ENCODE measurements at places on chromosomes 12 and 14. TPM values are rescaled to one million over a fixed set of nuclear protein-coding genes. Genes with fewer than 3 reads are reported as not detected.

GRCh38 chr14:29709490-29709889 is 218.2 kb downstream of the PRKD1 start:
- no peak overlapping the region for H3K27ac ChIP-seq
- H3K4me1 ChIP-seq, result no peaks in the 10 kb centered on the region
- DNase-seq, result no peak
- H3K27me3 ChIP-seq, result no peaks in the 10 kb centered on the region

The CLSTN3 gene
- polyA plus RNA-seq, result 25.6 TPM

The TTC9 gene
- 4.6 TPM for polyA plus RNA-seq

- H3K27ac ChIP-seq, result no peak overlapping the region
- no peaks in the 10 kb centered on the region for H3K27me3 ChIP-seq
- no peak overlapping the region for H3K4me3 ChIP-seq
These were observed 11.6 kb downstream of the CIPC start for GRCh38 chr14:77109656-77110055.

DNA sequence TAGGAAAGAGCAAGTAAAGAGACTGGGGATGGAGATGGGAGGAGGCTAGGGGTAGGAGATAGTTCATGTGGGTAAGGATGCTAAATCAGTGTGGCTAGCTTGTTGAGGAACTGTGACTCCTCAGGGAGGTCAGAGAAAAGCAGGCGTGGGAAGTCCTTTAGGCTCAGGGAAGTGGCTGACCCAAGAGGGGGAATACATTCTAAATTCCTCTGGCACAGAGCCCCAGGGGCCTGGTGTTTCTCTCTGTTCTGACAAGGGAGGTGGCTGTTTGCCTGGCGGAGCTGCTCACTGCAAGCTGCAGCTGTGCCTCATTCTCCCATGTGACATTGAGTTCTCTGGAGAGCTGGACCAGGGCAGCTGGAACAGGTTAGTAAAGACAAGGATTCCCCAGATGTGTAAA is 152.2 kb upstream of the SLC38A2 start:
- H3K4me3 ChIP-seq, result no peak overlapping the region
- H3K4me1 ChIP-seq, result peaks cover 32% of the 10 kb centered on the region
- no peaks in the 10 kb centered on the region for H3K36me3 ChIP-seq
- peak overlapping the region; percentile 74 for H3K27ac ChIP-seq

GRCh38 chr14:35254736-35255135 is 37.4 kb upstream of the PSMA6 start:
- H3K36me3 ChIP-seq, result no peaks in the 10 kb centered on the region
- DNase-seq, result no peak
- no peak overlapping the region for H3K4me3 ChIP-seq
- H3K4me1 ChIP-seq, result no peaks in the 10 kb centered on the region
- no peaks in the 10 kb centered on the region for H3K27me3 ChIP-seq
- no peak overlapping the region for H3K27ac ChIP-seq

- H3K27me3 ChIP-seq, result no peaks in the 10 kb centered on the region
- no peak overlapping the region for H3K4me3 ChIP-seq
- DNase-seq, result no peak
- no peaks in the 10 kb centered on the region for H3K36me3 ChIP-seq
- H3K27ac ChIP-seq, result no peak overlapping the region
These were observed 126.9 kb upstream of the KRAS start for GRCh38 chr12:25377469-25378177.

GRCh38 chr12:109844983-109845823 is 12.0 kb upstream of the TRPV4 start:
- DNase-seq, result peak; percentile 82
- no peak overlapping the region for H3K27ac ChIP-seq
- no peak overlapping the region for H3K4me3 ChIP-seq
- peaks cover 9% of the 10 kb centered on the region for H3K4me1 ChIP-seq

DNA sequence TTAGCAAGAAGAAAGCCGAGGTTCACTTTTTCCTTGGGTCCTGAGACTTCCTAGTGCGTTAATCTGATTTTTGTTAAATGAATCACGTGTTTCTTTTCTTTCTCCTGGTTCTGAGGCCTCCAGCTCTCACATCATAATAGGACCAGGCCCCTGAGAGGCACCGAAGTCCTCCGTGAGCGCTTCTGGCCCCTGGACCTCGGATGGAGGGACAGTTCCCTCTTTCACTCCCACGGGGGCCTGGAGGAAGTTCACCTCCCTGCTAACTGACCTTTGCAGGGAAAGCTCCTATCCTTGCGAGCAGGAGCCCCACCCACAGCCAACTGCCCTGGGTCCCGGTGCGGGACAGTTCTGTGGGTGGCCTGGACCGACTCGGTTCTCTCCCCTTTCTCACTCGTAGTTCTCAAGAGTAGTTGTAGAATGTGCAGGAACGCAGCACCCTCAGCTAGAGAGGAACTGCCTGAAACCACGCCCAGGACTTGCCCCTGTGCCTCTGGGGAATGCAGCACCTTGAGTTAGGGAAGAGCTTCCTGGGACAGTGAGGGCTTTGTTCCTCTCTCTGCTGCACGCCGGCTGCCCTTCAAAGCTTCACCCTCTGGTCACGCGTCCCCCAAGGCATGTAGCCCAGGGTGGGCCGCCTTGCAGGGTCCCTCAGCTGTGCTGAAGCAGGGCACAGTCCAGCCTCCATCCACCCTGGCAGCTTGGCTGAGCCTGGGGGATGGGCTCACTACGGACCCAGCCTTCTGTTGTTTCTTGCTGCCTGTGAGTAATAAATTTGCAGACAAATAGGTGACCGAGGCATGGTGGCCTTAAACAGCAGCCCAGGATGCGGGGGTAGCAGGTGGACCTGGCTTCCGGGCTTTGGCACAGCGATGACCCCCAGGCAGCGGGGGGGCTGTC is 264.6 kb downstream of the ADGRD1 start:
- peaks cover 27% of the 10 kb centered on the region for H3K27me3 ChIP-seq
- no peaks in the 10 kb centered on the region for H3K36me3 ChIP-seq
- DNase-seq, result no peak
- peaks cover 4% of the 10 kb centered on the region for H3K4me1 ChIP-seq

The OR6C2 gene
- not detected for polyA plus RNA-seq

GRCh38 chr14:38828183-38828827 is 274.7 kb downstream of the SEC23A start:
- no peak overlapping the region for H3K4me3 ChIP-seq
- no peak overlapping the region for H3K27ac ChIP-seq
- no peak for DNase-seq

The CCDC197 gene
- 0.27 TPM for polyA plus RNA-seq

DNA sequence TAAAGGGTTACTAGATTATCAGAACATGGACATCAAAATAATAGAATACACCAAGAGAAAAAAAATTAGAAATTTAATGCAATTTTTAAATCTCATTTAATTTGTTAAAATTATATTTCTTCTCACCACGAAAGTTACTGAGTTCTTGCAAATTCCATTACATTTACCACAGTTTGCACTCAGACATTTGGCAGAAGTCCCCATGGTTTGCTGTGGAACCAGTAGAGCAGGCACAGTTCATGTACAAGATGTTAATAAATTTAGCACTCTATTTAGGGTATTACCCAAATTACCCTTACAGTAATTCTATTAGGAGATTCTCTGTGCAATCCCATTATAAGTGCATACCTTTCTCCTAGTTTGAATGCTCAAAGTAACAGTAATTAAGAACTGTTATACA is 9.7 kb downstream of the SCN8A start:
- H3K27ac ChIP-seq, result no peak overlapping the region
- no peaks in the 10 kb centered on the region for H3K36me3 ChIP-seq
- DNase-seq, result no peak
- peaks cover 2% of the 10 kb centered on the region for H3K27me3 ChIP-seq

DNA sequence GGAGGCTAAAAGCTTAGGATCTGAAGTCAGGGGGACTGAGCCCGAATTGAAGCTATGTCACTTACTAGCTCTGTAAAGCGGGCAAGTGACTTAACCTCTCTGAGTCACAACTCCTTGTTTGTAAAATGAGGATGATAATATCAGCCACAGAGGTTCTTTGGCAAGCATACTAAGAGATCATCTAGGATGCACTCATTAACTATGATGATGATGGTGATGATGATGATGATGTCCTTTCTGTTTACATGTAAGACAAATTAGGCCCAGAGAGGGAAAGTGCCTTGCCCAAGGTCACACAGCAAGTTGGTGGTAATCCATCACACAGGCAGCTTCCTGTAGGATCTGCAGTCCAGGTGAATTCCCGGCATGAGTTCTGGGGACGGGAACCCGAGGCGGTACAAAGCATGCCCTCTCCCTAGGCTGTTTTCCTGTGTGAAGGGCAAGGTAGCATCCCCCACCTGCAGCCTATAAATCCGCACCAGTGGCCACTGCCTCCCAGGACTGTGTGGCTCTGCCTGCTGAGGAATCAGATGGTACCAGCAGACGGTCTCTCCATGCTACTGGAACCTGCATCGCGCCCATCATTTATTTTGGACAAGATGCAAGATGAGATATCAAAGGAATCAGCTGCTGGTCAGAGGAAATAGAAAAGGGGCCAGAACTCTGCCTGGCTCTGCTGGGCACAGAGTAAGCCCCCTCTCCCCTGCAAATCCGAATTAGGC is 55.2 kb downstream of the MAP1LC3B2 start:
- no peaks in the 10 kb centered on the region for H3K36me3 ChIP-seq
- no peak overlapping the region for H3K4me3 ChIP-seq
- H3K4me1 ChIP-seq, result peaks cover 5% of the 10 kb centered on the region
- H3K27ac ChIP-seq, result no peak overlapping the region
- DNase-seq, result no peak

The SLC2A13 gene
- 2.6 TPM for polyA plus RNA-seq

The DIO2 gene
- 3.3 TPM for polyA plus RNA-seq

GRCh38 chr14:100611811-100612480 is 24.7 kb upstream of the BEGAIN start:
- H3K4me1 ChIP-seq, result no peaks in the 10 kb centered on the region
- no peak overlapping the region for H3K27ac ChIP-seq
- DNase-seq, result no peak

DNA sequence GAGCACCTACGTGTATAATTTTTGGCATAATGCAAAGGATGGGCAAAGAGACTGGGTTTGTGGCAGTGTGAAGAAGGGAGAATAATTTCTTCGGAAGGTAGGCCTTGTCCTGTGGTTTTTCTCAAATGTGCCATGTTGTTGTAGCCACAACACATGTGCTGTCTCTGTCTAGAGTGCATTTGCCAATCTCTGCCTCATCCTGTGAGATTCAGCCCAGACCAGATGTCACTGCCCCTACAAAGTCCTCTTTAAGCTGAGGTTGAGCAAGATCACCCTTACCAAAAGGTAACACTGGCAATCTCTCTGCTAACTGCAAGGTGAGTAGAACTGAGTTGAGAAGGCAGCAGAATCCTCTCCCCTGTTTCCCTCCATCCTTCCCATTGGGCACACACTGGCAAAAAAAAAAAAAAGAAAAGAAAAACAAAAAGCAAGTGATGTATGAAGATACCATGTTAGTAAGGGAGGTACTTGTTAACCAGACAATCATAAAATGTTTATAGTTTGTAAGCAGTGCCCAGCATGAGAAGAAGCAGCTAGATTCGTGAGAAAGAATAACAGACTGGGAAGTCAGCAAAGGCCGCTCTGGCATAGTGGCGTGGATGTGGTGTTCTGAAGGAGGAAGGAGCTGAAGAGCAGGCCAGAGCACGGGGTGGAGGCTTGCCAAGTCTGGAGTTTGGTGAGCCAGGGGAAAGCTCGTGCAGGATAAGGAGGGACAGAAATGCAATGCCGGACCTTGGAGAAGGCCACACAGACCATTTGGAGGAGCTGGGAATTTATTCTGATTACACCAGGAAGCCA is 18.9 kb downstream of the DYRK2 start:
- H3K4me1 ChIP-seq, result peaks cover 2% of the 10 kb centered on the region
- no peaks in the 10 kb centered on the region for H3K27me3 ChIP-seq
- peak; percentile 37 for DNase-seq
- no peaks in the 10 kb centered on the region for H3K36me3 ChIP-seq

The NRXN3 gene
- polyA plus RNA-seq, result 1.3 TPM

The RNF212B gene
- polyA plus RNA-seq, result not detected

- no peak for DNase-seq
- peaks cover 3% of the 10 kb centered on the region for H3K27me3 ChIP-seq
- peaks cover 14% of the 10 kb centered on the region for H3K4me1 ChIP-seq
- no peak overlapping the region for H3K4me3 ChIP-seq
- no peak overlapping the region for H3K27ac ChIP-seq
- H3K36me3 ChIP-seq, result no peaks in the 10 kb centered on the region
These were observed 139.0 kb downstream of the BCL11B start for GRCh38 chr14:99132821-99133635.

The LRTM2 gene
- 0.09 TPM for polyA plus RNA-seq

- H3K4me3 ChIP-seq, result no peak overlapping the region
- H3K4me1 ChIP-seq, result peaks cover 38% of the 10 kb centered on the region
- no peaks in the 10 kb centered on the region for H3K27me3 ChIP-seq
- peaks cover 6% of the 10 kb centered on the region for H3K36me3 ChIP-seq
- no peak overlapping the region for H3K27ac ChIP-seq
These were observed 69.6 kb downstream of the ITPK1 start for GRCh38 chr14:93045965-93046704.

DNA sequence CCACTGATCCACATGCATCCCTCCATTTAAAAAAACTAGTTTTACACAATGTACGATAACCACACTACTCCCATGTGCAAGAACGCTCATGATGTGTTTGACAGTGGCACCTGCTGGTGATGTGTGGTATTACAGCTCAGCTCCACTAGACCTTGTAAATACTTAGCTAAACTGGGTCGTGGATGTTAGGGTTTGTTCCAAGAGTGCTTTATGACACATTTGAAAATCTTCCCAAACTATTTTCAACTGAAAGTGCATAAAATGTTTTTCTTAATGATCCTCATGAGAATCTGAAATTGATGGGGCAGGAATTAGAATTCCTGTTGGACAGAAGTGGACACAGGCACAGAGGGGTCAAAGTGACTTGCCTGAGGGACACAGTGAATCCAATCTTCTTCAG is 99.2 kb downstream of the SCARB1 start:
- peak; percentile 76 for DNase-seq
- H3K4me1 ChIP-seq, result peaks cover 65% of the 10 kb centered on the region
- H3K36me3 ChIP-seq, result no peaks in the 10 kb centered on the region
- no peaks in the 10 kb centered on the region for H3K27me3 ChIP-seq
- H3K4me3 ChIP-seq, result no peak overlapping the region
- peak overlapping the region; percentile 74 for H3K27ac ChIP-seq

GRCh38 chr12:76341436-76342030 is 6.7 kb downstream of the BBS10 start:
- H3K27ac ChIP-seq, result no peak overlapping the region
- no peak overlapping the region for H3K4me3 ChIP-seq
- no peaks in the 10 kb centered on the region for H3K4me1 ChIP-seq
- no peaks in the 10 kb centered on the region for H3K36me3 ChIP-seq
- no peaks in the 10 kb centered on the region for H3K27me3 ChIP-seq

The RBMS2 gene
- 19.3 TPM for polyA plus RNA-seq

DNA sequence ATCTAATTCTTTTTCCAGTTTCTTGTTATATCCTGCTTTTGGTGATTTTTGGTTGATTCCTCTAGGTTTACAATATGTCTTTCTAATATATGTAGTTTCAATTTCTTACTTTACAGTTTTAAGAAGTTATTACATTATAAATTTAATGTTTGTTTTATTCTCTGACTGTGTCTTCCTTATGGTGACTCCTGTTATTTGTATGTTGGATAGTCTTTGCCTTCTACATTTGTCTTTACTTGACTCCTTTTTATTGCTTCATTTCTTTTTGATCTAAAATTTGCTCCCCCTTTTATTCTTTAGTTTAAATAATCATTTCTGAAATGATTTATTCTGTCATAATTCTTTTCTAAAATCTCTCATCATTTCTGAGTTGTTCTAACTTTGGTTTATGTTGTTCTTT is 125.8 kb downstream of the CCDC91 start:
- no peak overlapping the region for H3K4me3 ChIP-seq
- H3K27ac ChIP-seq, result no peak overlapping the region
- peaks cover 2% of the 10 kb centered on the region for H3K36me3 ChIP-seq
- no peaks in the 10 kb centered on the region for H3K27me3 ChIP-seq
- no peaks in the 10 kb centered on the region for H3K4me1 ChIP-seq

All from muscle of leg (tissue), 16 donors.